Activated CD4-positive, alpha-beta T cell treated with anti-CD3 and anti-CD28 coated beads, Interleukin-2, amount 50 U/mL, for 24 hours (primary cell): ENCODE measurements at places on chromosomes 2 and 18.

DNA sequence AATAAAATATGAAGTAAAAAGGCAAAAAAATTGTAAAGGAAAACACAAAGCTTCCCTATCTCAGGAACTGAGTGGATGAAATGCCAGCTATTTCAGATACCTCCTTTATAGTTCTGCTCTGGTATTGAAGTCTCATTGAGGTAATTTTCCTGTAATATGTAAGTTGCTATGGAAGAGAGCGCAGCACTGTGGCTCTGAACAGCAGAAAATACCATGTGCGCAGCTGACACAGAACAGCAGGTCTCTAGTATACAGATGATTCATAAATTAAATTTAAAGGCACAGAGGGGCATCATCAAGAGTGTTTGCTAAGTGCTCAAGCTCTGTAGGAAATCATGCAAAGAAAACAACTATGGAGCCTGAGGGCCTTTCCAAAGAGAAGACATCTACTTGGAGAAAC is 315.3 kb upstream of the CDH7 start:
- DNase-seq, result no peak

GRCh38 chr2:145055651-145056050 is 535.7 kb upstream of the ZEB2 start:
- no peak for DNase-seq

- DNase-seq, result no peak
Measured at GRCh38 chr2:27815860-27816438, 44.4 kb downstream of the MRPL33 start.

DNA sequence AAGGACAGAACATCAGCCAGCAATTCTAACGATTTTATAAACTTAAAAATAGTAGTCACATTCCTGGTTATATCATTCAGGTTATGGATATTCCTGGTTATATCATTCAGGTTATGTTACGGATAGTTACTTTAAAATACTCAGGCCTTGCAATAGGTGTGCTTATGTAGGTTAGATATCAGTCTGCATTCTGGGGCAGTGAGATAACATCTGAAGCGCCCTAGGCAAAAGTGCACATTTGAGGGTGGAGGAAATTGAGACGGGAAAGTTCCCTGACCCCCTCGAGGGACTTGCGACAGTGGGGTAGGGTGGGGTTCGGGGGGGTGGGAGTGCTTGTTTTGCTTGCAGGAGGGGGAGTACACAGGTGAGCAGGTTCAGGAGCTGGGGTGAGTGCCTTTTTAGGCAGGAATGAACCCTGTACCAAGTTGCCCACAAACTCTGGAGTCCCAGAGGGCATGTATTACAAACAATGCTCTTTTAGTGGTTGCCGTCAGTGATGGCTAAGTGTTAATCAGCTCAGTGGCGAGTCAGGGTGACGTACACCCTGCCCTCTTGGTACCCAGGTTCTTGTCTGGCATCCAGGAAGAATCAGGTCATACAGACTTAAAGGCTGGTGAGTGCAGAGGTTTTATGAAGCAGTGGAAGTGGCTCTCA is 31.8 kb downstream of the CREG2 start:
- DNase-seq, result no peak

GRCh38 chr2:190478572-190479195 is 55.8 kb downstream of the NEMP2 start:
- no peak for DNase-seq

- DNase-seq, result no peak
Measured at GRCh38 chr2:64779117-64779690, 125.5 kb upstream of the SERTAD2 start.

DNA sequence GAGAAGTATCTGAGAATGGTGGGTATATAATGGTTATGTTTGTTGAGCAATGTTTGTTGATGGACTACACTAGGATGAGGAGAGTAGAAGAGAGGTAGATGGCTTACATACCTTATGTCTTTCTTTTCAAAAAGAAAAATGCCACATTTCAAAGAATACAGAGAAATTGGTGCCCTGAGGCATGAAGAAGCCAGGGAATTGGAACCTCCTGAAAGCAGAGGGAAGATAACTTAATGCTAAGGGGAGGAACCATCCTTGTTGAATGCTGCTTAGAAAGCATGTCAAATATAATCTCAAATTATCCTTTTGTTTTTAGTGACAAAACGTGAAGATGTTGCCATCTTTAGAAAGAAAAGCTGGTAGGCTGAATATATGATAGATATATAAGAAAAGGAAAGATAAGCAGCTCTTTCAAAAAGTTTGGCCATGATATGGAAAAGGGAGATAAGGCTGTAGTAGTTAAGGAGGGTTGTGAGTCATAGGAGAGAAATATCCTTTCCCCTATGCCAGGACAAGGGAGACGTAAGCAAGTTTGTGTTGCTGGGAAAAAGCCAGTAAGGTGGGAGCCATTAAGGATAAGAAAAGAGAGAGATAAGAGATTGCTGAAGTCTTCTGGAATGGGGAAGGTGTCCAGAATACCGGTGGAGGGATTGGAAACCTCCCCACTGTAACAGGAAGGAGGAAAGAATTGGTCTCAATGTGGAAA is 66.3 kb downstream of the SCN2A start:
- no peak for DNase-seq

DNA sequence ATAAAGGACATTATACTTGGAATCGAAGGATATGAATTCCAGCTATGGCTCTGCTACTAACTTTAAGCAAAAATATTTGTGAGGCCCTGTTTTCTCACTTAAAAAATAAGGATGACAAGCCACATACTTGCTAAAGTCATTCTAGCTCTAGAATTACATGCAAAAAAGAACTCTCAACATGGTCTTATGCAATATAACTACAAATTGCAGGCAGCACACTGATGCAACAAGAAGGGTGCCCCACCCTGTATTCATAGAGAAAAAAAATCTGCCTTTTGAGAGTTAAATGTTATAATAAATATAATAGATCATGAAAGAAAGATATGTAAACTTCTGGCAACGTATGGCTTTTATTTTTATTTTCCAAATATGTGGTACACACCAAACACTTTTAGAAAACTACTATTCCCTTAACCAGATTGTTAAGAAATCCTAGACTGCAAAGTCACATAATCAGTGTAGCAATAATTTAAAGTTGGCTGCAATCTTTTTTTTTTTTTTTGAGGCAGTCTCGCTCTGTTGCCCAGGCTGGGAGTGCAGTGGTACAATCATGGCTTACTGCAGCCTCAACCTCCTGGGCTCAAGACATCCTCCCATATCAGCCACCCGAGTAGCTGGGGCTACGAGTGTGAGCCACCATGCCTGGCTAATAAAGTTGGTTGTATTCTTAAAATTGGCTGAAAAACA is 40.2 kb upstream of the WDSUB1 start:
- DNase-seq, result no peak

GRCh38 chr2:207334624-207335371 is 169.1 kb upstream of the KLF7 start:
- DNase-seq, result no peak

GRCh38 chr2:1773883-1774282 is 29.6 kb upstream of the PXDN start:
- DNase-seq, result no peak

- DNase-seq, result no peak
Measured at GRCh38 chr2:179613299-179613651, 248.1 kb downstream of the ZNF385B start.

- no peak for DNase-seq
Measured at GRCh38 chr2:203463266-203463678, 71.8 kb downstream of the RAPH1 start.

GRCh38 chr18:62643181-62643580 is 72.2 kb upstream of the PHLPP1 start:
- DNase-seq, result no peak

- DNase-seq, result peak; percentile 18
Measured at GRCh38 chr2:108449410-108450130, 564 bp downstream of the GCC2 start.

DNA sequence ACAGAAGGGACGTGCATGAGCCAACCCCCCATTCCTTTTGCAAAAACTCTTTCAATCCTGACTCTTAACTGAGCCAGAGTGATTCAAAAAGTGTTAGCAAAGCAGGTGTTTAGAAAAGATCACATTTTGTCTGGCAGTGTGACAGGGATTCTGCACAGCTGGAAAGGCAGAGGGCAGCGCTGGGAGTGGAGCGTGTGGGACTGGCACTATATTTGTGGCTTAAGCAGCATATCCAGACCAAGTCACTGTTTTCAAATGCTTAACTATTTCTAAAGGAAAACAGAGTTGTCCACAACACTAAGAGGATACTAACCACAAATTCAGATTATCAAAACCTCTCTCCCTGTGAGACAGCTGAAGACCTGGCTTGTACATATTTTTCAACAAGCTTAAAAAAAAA is 19.0 kb downstream of the CABYR start:
- DNase-seq, result no peak

GRCh38 chr2:145980318-145980717 is 1460.4 kb upstream of the ZEB2 start:
- DNase-seq, result no peak

GRCh38 chr2:201432038-201432620 is 19.1 kb downstream of the TRAK2 start:
- DNase-seq, result no peak

GRCh38 chr2:48572816-48573215 is 42.9 kb downstream of the STON1 start:
- DNase-seq, result no peak

- DNase-seq, result no peak
Measured at GRCh38 chr2:62447411-62447810, 58.6 kb downstream of the TMEM17 start.

DNA sequence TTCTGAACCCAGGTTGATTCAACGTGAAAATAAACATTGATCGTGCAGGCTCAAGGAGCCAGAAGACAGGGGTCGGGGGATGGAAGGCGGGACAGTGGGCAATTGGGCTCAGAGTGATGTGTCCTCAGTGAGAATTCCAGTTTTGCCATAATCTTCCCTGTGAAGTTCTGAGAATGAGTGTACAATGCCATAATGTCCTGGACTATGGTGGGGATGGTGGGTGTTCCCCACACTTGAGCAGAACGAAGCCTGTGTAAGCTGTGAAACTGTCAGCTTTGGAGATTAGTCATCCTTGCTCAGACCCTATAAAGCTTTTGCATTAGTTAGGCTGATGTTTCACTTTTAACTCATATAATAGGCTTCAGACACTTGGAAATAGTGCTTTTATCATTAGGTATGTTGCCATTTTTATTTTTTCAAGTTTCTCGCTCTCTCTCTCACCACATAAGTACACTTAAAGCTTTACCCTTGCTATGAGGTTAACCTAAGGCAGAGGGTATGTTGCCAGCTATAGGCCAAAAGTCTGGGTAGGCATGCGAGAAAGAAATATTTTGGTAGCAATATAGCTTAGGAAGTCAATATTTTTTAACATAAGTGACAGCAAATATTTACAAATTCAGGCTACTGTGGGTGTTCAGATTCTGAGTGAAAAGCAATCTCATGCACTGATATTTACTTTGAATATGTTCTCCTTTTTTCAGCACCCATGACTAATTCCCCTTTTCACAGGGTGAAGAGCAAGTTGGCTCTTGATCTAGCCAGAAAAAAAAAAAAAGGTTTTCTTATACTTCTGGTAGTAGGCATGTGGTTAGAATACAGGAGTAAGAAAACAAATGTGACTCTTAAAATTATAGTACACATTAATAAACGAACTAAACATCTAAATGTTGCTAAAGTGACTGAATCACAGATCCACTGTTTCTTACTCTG is 47.2 kb downstream of the CDC42EP3 start:
- DNase-seq, result no peak

- DNase-seq, result no peak
Measured at GRCh38 chr2:73821227-73821626, 7.5 kb upstream of the STAMBP start.

- DNase-seq, result no peak
Measured at GRCh38 chr18:13726972-13727331, 479 bp downstream of the RNMT start.

DNA sequence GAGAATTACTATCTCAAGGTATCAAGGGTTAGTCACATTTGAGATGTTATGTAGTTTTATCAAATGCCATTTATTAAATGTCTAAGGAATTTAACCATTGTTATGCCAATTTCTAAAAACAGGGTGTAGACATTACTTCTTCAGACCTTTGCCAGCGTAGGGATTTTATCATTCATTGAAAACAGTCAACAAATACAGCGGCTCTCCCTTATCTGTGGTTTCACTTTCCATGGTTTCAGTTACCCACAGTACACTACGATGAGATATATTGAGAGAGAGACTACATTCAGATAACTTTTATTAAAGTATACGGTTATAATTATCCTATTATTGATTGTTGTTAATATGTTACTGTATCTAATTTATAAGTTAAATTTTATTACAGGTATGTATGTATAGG is 234.7 kb downstream of the TMX3 start:
- no peak for DNase-seq

- DNase-seq, result no peak
Measured at GRCh38 chr18:33712719-33713118, 134.7 kb downstream of the ASXL3 start.

GRCh38 chr2:28172114-28172898 is 220.4 kb upstream of the FOSL2 start:
- DNase-seq, result no peak

GRCh38 chr2:18440141-18440661 is 120.3 kb downstream of the RDH14 start:
- DNase-seq, result no peak

DNA sequence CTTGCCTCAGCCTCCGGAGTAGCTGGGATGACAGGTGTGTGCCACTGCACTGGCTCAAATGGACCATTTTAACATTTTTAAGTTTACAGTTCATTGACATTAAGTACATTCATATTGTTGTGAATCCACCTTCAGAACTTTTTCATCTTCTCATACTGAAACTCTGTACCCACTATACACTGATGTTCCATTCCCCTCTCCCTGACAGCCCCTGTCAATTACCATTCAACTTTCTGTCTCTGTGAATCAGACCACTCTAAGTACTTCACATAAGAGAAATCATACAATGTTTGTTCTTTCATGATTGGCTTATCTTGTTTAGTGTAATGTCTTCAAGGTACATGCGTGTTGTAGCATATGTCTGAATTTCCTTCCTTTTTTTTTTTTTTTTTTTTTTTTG is 1.9 kb upstream of the KIAA2012 start:
- DNase-seq, result no peak

DNA sequence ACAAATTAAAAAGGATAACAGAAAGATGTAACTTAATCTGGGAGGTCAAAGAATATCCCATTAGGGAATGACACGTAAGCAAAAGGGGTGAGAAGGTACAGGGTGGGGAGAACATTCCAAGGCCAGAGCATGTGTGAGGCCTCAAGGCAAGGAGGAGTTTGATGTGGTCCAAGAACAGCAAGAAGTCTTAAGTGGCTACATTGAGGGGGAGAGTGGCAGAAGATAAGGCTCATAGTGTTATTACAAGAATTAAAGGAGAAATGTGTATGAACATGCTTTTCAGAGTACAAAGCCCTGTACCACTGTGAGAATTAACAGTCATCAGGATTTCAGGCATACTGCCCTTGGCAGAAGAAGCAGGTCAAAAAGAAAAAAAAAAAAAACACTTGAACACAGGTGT is 174.4 kb upstream of the ERBB4 start:
- DNase-seq, result no peak
